Posterior vena cava (tissue), 2 donors: ENCODE measurements at places on chromosomes 5 and 9. TPM values are rescaled to one million over a fixed set of nuclear protein-coding genes. Genes with fewer than 3 reads are reported as not detected.

DNA sequence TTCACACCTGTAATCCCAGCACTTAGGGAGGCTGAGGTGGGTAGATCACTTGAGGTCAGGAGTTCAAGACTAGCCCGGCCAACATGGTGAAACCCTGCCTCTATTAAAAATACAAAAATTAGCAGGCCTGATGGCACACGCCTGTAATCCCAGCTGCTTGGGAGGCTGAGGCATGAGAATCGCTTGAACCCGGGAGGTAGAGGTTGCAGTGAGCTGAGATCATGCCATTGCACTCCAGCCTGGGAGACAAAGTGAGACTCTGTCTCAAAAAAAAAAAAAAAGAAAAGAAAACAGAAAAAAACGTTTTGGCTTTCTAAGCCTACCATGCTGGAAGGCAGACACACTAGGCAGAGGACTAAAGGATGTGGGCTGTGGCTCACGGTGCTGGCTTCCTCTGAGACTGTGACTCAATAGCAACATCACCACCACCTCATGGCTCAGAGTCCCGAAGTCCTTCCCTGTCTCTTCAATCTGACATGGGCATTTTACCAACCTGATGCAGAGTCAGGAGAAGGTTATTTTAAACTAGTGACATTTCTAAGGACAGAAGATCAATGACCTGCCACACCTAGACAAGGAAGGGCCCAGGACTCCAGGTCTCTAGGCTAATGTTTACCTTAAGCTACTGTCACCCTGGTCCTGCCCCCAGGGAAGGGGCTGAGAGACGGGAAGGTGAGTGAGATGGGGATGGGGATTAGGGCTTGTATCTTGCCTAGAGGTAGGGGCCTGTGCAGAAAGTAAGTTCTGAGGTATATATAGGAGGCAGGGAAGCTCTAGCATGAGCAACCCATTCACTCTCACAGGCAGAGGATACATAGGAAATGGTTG lies 3.7 kb downstream of the ECSCR start:
- DNase-seq, result no peak

GRCh38 chr9:123358181-123358905 lies 2.3 kb downstream of the CRB2 start:
- no peak for DNase-seq

DNA sequence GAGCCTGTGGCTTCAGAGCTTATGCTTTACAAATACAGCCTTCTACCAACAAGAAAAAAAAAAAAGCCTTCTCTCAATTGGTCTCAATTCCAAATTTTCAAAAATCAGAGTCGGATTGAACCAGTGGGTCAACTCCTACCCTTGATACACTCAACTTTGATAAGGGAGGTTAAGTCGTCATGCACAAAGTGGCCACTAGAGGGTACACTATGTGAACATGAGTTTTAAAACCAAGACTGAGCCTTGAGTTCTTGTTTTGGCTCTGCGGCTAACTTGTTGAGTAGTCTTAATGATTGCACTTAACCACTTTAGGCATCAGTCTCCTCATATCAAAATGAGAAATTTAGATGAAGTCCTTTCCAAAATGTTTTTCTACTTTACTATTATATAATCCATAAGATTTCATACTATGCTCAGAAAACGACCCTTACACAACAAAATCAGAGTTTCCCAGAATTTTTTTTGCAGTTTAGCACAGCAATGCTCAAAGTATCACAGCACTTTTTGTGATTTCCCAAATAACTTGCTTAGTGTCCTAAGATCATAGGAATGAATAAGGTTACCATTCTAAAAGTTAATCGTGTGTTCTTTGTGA lies 92.9 kb upstream of the MTAP start:
- DNase-seq, result no peak

- DNase-seq, result no peak
Measured at GRCh38 chr5:17614872-17615605, 4.8 kb downstream of the TAF11L12 start.

GRCh38 chr5:26847041-26847736 lies 191.2 kb downstream of the CDH9 start:
- no peak for DNase-seq

- DNase-seq, result no peak
Measured at GRCh38 chr5:25618821-25619220, 974.0 kb upstream of the CDH10 start.

DNA sequence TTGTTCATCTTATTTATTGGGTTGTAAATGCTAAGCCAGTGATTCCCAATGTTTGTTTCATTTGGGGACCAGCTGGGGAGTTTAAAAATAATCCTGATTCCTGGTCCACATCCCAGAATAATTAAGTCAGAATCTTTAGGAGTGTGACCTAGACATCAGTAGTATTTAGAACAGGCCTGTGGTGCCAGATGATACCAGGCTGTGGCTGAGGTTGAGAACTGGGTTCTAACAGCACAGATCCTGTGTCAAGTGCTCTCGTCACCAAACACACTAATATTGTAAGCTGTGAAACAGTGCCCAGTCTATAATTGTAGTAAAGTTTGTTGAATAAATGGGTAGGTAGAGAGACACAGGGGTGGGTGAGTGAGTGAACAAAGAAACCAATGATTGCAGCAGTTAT lies 172.1 kb upstream of the PPP1R2B start:
- no peak for DNase-seq

- DNase-seq, result no peak
Measured at GRCh38 chr9:2319421-2319820, 302.2 kb upstream of the VLDLR start.

DNA sequence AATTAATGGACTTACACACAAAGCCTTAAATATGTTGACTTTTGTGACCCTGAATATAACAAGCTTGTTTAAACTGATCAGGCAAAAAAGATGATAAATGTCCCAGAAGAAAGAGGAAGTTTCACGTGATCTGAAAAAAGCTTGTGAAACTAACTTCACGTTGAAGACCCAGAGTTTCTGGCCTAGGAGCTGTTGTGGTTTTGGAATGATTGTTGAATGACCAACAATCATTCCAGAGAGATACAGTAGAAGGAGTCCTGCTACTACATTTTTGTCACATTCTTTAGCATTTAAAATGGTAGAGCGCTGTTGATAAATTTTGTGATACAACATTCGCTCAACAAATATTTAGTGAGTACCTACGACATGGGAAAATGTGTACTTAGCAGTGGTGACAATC lies 143.1 kb upstream of the FBN2 start:
- DNase-seq, result no peak

DNA sequence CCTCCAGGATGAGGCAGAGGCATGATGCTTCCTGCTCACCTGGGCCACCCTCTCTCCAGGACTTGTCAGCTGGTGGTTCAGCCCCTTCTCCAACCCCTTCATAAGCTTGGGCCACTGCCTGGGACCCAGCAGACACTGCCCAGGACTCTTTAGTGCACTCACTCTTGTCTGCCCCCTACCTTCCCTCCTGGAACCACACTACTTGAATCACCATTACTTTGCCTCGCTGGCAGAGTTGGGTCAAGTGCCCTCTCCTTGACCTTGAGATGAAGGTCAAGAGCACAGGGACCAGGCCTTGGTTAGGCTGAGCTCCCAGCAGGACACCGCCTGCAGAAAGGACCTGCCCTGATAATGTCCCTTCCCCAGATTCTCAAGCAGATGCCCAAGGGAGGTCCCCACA lies 8.5 kb upstream of the ENDOG start:
- no peak for DNase-seq

DNA sequence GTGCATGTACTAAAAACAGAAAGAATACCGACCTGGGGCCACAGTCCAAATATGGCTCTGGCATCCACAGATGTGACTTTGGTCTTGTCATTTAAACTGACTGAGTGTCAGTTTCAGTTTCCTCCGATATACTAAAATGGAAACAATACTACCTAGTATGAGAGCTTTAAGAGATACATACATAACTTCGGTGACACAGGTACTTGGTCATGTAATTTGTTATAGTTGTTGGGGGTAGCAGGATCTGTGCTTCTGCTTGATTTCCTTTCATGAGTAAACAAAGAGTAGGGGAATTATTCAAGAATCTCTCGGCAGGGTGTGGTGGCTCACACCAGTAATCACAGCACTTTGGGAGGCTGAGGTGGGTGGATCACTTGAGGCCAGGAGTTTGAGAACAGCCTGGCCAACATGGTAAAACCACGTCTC lies 32.1 kb downstream of the MTMR12 start:
- DNase-seq, result no peak

DNA sequence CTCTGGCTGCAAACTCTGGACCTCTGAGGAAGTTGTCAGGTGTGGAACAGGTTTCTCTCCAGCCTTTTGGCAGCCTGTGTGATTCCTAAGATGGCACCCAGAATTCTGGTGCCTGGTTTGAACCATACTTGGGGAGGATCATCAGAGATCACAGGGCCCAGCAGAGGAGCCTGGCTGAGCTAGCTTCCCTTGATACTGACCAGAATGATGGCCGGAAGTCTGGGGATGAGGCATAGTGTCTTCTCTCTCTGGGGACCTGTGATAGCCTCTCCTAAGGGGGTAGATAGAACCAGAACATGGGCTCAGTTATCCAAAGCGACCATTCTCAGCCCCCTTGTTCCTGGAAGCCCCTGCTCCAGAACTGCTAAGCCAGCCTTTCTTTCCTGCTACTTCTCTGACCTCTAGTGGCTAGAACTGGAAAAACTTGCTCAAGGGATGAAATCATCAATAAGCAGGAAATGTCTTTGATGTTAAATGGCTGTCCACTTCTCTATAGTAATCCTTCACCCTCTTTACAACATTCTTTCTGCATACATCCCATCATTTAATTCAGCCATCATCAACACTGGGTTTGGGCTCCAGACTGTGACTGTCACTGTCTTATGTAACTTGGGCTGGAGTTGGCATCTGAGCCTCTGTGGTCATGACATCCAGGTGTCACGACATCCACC lies 55.1 kb downstream of the C9orf152 start:
- no peak for DNase-seq

DNA sequence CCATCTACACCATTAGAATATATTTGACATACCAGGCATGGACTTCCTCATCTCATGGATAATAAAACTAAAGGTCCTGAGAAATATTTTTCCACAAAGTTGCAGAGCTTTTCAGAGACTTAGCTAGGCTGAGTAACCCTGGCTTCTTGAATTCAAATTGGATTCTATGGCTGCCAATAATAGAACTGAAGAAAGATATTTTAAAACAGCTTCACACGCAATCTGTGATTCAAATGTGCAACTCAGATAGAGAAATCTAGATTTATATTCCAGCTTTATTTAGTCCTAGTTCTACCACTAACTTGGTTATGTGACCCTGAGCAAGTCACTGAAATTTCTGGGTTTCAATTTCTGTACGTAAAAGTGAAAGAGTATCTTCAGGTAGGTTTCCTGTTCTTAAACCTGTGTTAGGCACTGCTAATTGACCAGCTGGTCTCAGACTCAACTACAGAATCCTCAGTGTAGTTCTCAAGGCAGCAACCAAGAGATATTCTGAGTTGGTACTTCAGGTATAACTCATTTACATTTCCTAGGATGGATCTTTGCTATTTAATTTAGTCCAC lies 235.3 kb downstream of the GABRB2 start:
- DNase-seq, result no peak

GRCh38 chr5:143509758-143510221 lies 106.3 kb upstream of the NR3C1 start:
- DNase-seq, result no peak

- no peak for DNase-seq
Measured at GRCh38 chr5:10451137-10451824, 9.6 kb downstream of the ROPN1L start.

DNA sequence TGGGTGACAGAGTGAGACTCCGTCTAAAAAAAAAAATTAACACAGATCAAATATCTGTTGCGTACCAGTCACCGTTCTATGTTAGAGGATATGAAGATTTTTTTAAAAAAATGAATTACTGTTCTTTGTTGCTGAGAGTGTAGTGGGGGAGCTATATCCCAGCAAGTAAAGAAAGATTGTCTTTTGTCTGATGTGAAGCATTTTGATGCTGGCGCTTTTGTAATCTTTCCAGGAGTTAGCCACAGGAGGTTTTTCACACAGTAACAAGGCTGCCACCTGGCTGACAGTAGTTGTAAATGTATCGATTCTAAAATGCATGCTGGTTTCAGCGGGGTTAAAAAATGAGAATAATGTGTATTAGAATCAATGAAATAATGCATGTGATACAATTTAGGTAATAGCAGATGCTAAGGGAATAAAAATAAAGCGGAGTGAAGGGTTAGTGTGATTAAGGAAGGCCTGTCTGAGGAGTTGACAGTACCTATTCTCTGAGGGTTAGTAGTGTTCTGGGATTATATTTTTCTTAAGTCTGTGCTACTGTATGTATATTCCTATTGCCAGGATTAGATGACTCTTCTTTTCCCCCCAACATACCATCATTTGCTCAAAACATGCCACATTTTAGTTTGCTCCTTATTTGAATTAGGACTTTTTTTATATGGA lies 3.4 kb downstream of the LMNB1 start:
- no peak for DNase-seq

DNA sequence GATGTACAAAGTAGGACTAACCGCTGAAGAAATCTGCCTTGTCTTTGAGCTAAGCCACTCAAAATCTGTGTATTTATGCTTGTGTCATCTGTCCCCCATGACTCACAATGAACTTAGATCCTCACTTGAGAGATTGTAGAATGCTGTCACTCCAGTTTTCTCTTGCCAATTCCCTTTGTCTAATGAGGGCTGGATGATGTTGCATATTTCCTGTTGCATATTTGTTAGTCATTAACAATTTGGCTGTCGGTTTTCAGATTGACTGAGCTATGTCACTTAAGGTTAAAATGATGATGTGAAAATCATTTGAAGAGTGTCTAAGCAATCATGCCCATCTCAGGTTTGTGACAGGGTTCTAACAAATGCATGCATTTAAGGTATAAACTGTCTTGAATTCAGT lies 481.7 kb downstream of the CDH10 start:
- DNase-seq, result no peak

DNA sequence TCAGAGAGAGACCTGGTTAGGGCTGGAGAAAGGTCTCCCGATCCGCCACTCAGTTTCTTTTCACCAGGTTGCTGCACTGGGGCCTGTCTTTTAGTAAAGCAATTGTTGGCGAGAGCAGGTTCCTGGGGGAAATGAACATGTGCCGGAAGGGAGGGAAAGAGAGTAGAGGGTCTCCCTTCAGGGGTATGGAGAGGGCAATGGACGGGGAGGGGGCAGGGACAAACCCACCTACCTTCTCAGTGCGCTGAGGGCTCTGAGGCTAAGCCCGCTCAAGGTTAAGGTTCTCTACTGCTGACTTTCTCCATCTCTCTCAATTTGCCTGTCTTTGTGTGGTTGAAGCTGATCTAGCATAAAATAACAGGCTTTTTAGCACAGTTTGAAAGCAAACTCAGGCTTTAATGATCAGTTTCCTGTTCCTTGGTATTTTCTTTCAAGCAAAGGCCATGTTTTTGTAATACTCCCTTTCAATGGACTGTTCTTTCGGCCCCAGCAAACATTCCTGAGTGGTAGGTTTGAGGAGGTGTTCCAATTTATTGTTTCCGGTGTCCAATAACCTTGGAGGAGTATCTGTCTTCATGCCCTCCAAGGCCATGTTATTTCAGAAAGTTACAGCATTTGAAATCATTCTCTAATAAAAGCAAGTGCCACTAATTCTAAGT lies 25.5 kb upstream of the TRAF1 start:
- no peak for DNase-seq

GRCh38 chr9:2026220-2026997 lies 11.3 kb downstream of the SMARCA2 start:
- no peak for DNase-seq

- DNase-seq, result no peak
Measured at GRCh38 chr9:117720555-117720954, 16.4 kb downstream of the TLR4 start.

GCNT4 gene
- 5.5 TPM for total RNA-seq

OLFM1 gene
- 38.2 TPM for total RNA-seq

CRHBP gene
- 0.62 TPM for total RNA-seq

BRINP1 gene
- total RNA-seq, result 2.5 TPM

SLC23A1 gene
- total RNA-seq, result not detected

ATP10B gene
- not detected for total RNA-seq

DIRAS2 gene
- not detected for total RNA-seq

CCDC187 gene
- not detected for total RNA-seq

ERCC8 gene
- total RNA-seq, result 9.4 TPM

GABBR2 gene
- total RNA-seq, result not detected

OR1Q1 gene
- not detected for total RNA-seq
